Activated CD8-positive, alpha-beta T cell treated with anti-CD3 and anti-CD28 coated beads, Interleukin-2, amount 10 ng/mL, durations not matched to agents 7 days and 5 days (primary cell): ENCODE measurements at places on chromosomes 13 and 19.

DNA sequence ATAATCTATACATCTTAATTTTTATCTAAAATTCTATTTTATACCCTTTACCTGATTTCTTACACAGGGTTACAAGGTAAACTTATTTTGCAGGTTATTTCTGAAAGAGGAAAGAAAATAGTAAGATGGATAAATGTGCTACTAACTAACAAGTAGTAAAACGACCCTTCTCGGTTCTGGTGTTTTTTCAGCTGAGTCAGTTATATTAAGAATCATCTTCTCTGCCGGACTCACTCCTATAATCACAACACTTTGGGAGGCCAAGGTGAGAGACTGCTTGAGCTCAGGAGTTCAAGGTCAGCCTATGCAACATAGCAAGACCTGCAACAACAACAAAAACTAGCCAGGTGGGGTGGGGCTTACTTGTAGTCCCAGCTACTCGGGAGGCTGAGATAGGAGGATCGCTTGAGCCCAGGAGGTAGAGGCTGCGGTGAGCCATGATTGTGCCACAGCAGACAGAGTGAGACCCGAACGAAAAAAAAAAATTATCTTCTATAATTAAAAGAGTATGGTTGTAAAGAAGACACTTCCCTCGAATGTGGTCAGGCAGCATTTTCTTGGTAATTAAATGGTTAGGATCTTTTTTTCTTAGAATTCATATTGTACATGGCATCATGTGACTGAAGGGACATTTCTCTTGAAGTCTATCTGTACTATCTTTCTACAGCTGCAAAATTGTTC lies 27.9 kb upstream of the RCBTB2 start:
- DNase-seq = peak; percentile 57

GRCh38 chr19:6020166-6020882 lies 42.4 kb upstream of the RANBP3 start:
- DNase-seq = no peak

- no peak for DNase-seq
Measured at GRCh38 chr19:33426621-33427361, 53.3 kb downstream of the CEBPG start.

GRCh38 chr13:40221460-40222201 lies 444.8 kb downstream of the FOXO1 start:
- no peak for DNase-seq

DNA sequence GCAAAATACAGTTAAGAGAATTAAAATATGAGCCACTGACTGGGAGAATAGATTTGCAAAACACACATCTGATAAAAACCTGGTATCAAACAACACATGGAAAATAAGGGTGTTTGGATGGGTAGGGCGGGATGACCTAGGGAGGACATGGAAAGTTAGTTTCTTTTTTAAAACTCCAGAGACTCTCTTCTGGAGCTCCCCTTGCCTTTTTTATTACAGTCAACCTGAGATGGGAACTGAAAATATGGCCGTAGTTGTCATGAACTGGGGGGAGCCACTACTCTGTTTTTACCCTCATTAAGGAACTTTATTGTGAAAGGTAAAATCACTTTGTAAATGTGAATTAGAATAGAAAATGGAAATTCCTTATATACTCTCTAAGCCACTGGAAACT lies 113.0 kb downstream of the ATP11A start:
- DNase-seq = no peak

- DNase-seq = no peak
Measured at GRCh38 chr19:30802424-30803013, 430.3 kb downstream of the ZNF536 start.

DNA sequence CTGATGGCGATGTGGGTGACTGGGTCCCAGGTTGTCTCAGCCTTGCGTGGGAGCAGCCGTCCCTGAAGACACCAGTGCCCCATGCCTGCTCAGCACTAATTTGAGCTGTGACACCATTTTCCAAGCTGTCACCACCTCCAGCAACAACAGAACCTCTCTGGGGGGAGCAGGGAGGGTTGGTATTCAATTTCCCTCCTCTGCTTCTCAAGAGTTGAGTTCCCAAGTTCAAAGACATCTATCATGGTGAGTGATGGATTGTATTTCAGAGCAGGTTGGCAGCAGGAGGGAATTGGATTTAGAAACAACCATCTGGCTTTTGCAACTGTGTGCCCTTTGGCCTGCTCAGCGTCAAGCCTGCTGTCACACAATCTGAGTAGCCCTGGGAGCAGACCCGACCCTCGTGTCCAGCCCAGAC lies 46.9 kb upstream of the UQCRFS1 start:
- no peak for DNase-seq

DNA sequence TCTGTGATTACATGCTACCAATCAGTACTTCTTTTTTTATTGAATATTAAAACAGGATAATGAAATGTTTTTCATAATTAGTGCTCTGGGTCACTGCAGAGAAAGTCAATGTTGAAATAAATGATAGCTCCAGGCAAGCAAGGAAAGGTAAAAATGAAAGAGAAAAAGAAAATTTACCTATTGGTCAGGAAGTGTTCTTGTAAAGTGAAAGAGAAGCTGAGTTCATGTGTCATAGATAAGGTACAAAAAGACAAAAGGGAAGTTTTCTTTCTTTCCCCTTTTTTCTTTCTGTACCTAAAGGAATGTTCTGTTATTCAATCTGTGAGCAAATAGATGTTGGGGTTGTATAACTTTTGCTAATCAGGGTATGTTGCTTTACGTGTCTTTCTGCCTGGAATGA lies 197.0 kb downstream of the PCDH9 start:
- no peak for DNase-seq

GRCh38 chr13:91346850-91347201 lies 661 bp upstream of the MIR17HG start:
- peak; percentile 73 for DNase-seq

- DNase-seq = peak; percentile 47
Measured at GRCh38 chr19:771332-771785, 20.4 kb downstream of the MISP start.

- DNase-seq = no peak
Measured at GRCh38 chr19:29302002-29302928, 89.3 kb upstream of the UQCRFS1 start.

DNA sequence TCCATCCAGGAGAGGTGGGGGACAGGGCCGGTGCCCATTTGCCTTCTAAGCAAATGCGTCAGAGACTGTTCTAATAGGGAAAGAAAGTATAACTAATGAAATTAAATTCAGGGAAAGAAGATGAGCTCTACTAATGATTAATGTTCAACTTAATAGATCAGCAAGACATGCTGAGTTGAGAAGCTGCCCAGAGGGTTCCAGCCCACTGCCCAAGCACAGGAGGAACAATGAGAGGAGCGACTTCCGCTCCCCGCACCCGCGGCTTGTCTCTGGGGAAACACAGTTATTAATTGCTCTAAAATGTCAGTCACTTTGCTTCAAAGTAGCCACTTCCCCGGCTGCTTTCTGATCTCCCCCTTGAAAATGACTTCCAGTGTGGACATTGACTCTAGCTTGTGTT lies 331.3 kb downstream of the UQCRFS1 start:
- no peak for DNase-seq

DNA sequence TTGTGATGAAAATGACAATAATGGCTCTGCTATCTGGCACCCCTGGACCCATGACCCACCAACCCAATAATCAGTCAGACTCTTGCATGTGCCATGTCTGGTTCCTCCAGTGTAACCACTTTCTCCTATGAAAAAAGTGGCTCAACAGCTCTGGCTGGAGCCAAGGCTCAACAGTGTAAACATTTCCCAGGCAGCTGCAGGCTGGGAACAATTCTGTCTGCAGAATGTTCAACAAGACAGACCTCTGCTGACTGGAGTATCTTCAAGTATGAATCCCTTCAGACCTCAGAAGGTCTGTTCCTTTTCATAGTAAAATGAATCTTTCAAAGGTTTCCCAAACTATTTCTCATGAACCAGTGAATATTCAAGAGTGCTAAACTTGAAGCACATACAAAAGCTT lies 410.1 kb upstream of the HTR2A start:
- DNase-seq = no peak

DNA sequence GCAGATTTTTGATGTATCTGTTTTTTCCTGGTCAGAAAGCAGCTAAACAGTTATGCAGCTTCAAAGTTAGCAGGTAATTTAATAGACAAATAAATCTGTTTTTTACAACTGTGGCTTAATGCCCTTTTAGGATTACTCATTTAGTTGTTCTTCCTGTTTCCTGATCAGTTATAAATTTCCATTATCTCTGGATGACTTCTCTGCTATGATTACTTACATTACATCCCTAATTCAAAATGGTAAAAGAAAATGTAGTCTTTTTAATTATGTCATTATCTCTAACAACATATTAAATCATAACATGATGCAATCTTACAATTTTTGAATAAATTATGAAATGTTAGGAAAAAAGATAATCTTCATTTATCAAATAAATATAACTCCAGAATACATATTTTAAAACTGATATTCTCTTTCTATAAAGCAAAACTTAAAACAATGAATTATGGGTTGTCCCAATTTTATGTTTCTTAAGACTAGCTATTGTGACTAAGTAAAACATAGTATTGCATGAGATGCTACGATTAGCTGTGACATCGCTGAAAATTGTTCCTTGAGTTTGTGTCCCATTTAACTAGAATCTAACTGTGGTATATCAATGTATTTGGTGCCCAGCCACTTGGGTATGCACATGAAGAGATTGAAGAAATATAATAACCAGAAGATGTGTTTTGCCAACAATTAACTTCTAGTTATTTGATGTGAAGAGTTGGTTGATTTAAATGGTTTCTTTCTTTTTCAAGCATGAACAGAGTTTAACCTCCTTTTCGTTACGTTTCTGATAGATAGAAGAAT lies 605.3 kb upstream of the SPRY2 start:
- DNase-seq = no peak

GRCh38 chr19:27738569-27739193 lies 1474.3 kb downstream of the UQCRFS1 start:
- DNase-seq = no peak
